Lung (tissue), 17 donors: ENCODE measurements at places on chromosomes 3 and 15. TPM values are rescaled to one million over a fixed set of nuclear protein-coding genes. Genes with fewer than 3 reads are reported as not detected.

The GRAMD2A gene
- 4.0 TPM for total RNA-seq

The SLC38A3 gene
- total RNA-seq: 4.3 TPM

DNA sequence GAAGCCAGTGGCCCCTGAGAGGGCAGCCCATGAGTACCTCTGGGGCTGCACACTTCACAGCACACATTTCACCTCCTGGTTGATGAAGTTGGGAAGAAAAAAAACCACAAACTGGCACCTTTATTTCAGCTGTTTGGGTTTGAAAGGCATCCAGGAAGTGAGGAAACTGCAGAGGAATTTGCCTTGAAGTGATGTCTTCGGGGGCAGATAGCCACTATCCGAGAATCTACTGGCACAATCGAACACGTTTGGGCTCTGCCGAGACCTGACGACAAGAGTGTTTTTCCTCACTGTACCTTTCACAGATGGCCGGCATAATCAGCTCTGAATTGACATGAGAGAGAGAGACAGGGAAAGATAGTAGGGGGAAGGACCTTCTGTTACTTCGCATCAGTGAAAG lies 59.7 kb downstream of the LRIG1 start:
- no peak for DNase-seq

GRCh38 chr3:134364936-134365765 lies 9.1 kb downstream of the AMOTL2 start:
- no peak for DNase-seq

GRCh38 chr3:6521369-6522113 lies 339.4 kb upstream of the GRM7 start:
- DNase-seq: no peak

- no peak for DNase-seq
Observed at GRCh38 chr3:99711351-99711750, 73.0 kb downstream of the COL8A1 start.

GRCh38 chr15:28273873-28274610 lies 47.9 kb downstream of the HERC2 start:
- DNase-seq: no peak

DNA sequence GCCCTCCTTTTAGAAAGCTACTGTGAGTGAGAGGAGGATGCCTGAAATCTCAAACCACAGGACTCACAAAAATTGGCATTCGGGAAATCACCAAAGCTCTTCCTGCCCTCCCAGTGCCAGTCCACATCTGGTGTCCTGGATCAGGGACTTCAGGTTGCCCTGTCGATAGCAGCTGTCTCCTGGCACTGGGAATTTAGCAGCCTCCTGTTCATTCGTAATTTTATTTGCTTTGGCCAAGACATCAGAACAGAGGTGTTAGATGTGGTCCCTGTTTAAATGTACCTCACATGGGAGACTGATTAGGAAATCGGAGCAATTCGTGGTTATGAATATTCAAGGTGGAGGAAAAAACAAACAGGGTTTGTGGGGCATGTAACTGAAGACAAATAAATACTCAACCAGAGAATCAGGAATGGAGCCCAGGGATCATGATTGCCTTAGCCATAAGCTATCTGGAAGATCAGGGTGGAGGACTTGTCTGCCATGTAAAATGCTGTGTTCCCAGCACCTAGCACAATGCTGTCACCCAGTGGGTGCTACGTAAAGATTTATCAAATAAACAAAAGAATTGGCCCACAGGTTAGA lies 265.2 kb upstream of the PROK2 start:
- no peak for DNase-seq
